ENCODE measurements at places on chromosomes 3 and 15.

DNA sequence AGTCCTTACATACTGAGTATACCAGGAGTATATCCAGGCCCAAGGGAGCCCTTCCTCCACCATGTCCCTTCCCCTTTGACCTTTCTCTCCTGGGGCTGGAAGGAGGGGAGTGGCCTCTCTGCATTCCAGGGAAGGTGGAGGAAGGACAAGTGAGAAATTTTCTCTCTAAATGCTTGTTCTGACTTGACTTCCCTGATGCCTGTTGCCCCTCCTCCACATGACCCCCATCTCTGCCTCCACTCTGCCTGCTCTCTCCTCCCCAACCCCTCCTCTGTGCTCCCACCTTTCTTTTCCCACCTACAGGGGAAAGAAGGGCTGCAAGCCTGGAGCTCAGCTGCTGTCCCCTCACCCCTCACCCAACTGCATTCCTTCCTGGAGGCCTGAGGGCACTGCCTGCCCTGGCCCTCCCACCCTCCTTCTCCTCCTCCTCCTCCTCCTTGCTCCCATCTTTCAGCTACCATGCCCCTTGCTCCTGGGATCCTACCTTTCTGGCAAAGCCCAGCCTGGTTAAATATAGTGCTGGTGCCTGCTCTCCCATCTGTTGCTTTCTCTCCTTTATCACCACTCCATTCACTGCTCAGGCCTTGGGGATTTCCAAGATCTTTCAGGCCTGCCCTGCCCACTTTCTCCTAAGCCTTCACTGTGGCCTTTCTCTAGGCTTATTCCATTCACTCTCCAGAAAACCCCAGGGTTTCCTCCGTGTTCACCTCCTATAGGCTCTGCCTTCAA is 8.5 kb upstream of the DAG1 start:
- DNase-seq = no peak

DNA sequence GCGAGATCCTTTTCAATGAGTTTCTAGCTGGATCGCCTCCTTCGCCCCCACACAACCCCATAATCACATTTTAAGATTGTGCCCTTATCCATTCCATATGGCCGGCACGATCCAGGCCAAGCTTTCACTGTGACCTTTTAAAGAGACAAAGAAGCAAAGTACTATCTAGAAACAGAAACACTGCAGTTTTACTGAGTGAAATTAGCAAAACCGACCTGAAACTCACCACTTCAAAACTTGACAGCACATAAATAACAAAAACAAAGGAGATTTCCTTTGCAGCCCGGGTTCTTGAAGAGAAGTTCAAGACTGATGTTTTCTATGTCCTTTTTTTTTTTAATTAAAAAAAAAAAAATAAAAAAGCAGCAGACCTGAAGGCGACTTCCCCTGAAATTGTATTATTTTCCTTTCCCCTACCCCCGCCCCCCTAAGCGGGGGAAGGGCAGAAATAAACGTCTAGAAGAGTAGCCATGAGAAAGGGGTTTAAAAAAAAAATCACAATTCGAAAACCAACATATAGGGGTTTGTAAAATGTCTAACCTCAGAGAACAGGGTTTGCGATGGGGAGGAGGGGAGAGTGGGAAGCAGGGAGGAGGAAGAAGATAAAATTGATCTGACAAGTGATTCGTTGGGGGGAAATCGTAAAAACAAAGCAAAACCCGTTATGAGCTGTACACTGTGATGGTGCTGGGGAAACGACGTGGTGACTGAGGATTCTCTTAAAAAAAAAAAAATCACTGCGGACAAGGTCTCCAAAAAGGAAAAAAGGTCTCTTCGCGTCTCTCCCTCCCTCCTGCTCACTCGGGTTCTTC is 1.5 kb downstream of the SATB1 start:
- DNase-seq = peak; percentile 57

GRCh38 chr15:67968966-67969365 is 85.1 kb upstream of the PIAS1 start:
- peak; percentile 40 for DNase-seq

DNA sequence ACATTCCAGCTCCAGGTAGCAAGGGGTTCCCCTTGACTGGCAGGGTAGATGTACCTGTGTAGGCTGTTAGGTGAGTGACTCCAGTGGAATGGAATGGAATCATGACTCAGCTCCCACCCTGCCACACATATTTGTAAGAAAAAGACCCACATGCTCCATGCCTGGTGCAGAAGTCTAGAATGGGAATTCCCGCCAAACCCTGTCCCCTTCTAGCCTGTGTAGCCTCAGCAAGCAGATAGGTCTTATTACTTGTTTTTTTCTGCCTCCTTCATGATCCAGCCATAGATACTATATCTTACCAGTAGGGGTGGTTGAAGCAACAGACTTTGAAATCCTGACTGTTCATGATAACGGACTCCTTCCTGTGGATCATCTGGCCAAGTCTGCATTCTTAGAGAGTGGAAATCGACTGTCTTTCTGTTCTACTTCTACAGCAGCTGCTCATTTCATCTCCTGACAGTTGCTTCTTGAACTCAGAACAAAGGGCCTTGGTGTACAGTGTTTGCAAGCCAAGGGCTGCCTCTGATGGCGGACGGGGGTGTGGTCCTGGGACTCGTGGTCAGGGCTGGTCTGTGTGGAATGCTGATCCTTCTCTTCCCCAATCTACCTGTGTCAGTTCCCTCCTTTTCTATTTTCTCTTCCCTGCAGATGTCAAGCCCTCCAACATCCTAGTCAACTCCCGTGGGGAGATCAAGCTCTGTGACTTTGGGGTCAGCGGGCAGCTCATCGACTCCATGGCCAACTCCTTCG is 16.3 kb downstream of the SNAPC5 start:
- no peak for DNase-seq

GRCh38 chr3:44993471-44994205 is 17.6 kb downstream of the EXOSC7 start:
- DNase-seq = no peak

- no peak for DNase-seq
Measured at GRCh38 chr3:100634493-100635272, 25.3 kb downstream of the ADGRG7 start.

- no peak for DNase-seq
Measured at GRCh38 chr3:72746430-72747411, 101.5 kb downstream of the SHQ1 start.

DNA sequence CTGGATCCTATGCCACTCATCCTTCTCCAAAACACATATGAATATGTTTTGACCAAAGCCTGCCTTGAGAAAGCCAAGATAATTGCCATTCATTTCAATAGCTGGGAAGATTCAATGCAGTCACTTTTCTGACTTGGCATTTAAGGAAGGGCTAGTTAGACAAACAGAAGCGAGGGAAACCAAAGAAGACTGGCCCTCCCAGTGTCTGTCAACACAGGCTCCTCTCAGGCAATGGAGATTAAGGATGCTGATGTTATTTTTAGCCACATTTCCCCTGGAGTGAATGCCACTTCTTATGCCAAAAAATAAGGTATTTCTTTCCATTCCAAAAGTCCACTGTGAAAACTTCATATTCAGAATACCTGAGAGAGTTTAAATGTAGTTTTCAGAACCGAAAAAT is 101.7 kb downstream of the P3H2 start:
- no peak for DNase-seq

- DNase-seq = no peak
Measured at GRCh38 chr3:44468572-44469520, 8.6 kb downstream of the ZNF445 start.

GRCh38 chr3:188259596-188259995 is 105.6 kb downstream of the LPP start:
- DNase-seq = no peak

GRCh38 chr3:95319921-95320494 is 1257.1 kb downstream of the NSUN3 start:
- no peak for DNase-seq

GRCh38 chr3:42349765-42350594 is 60.4 kb downstream of the LYZL4 start:
- no peak for DNase-seq

DNA sequence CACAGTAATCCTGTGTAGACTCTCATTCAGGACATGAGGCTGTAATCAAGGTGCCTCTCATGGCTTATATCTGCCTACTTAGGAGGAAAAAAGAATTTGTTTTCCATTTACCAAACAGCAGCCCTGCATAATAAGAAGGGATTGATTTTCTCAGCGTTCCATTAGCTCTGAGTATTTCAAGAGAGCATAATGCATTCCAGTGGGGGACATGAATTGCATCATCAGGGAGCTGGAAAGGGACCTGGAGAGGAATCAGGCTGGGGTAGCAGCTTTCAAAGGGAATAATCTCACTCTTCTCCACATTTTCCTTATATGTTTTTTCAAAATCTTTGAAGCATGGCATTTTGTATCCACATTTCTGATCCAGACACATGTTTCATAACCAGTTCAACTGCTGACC is 150.6 kb upstream of the ANKRD28 start:
- DNase-seq = no peak

GRCh38 chr3:59056706-59057105 is 6.9 kb upstream of the CFAP20DC start:
- DNase-seq = no peak

GRCh38 chr15:73273181-73274002 is 95.4 kb downstream of the HCN4 start:
- DNase-seq = peak; percentile 49

- peak; percentile 83 for DNase-seq
Measured at GRCh38 chr15:43316016-43316970, 14.1 kb downstream of the LCMT2 start.

GRCh38 chr15:29126208-29126536 is 143.4 kb downstream of the NSMCE3 start:
- DNase-seq = no peak

DNA sequence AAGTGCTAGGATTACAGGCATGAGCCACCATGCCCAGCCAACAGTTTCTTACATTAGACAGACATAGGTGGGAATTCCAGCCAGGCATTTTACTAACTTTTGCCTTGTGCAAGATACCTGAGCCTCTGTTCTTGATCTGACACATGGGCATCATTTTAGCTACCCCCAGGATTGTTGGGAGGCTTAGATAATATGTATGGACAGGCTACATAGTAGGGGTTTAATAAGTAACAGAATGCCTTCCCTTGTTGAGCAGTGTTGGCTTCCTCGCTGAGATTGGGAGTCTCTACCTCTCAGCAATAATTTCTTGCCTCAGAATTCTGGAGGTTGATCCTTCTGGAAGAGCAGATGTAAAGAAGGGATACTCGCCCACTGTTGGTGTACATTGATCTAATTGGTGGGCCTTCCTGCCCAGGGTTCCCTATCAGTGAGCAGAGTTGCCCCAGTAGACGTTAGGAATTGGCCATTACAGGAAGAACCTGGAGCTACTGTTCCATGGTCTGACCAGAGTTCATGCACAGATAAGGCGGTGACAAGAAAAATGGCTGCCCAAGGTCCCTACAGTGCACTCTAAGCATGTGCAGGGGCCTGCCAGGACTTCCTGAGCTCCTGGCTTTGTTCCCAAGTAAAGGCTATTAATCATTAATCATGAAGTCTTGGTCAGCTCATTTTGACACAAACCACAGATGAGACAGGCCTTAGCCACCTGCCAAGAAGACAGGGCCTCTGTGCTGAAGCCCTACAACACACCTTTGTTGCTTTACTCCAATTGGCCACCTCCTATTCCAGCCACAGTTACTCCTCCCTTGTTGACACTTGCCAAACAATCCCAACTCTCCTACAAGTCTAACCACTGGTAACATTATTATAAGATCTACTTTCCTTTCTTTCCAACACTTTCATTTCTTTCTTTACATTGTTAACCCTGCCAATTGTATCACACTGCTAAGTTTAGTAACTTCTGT is 5.0 kb upstream of the IL17RE start:
- no peak for DNase-seq

DNA sequence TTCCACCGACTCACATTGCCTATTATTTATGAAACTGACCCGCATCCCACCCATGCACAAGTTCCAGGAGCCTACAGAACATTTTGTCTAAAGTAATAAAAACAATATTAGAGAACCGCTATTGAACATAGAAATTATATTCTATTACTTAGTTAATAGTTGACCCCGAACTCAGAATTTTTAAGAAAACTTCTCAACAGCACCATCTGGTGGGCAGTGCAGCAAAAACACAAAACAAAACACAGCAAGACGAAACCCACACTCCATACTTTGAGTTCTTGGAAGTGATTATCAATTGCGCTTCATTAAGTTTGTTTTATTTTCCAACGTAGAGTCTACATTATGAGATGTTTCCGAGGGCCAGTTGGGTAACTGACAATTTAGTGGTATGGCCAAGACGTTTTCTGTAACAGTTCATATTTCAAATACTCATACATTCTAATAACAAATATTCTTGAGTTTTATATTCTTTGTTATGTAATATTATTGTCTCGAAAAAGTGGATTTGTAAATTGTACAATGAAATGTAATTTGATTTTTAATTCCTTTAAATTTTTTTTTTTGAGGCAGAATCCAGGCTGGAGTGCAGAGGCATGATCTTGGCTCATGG is 24.0 kb upstream of the C3orf70 start:
- DNase-seq = no peak

DNA sequence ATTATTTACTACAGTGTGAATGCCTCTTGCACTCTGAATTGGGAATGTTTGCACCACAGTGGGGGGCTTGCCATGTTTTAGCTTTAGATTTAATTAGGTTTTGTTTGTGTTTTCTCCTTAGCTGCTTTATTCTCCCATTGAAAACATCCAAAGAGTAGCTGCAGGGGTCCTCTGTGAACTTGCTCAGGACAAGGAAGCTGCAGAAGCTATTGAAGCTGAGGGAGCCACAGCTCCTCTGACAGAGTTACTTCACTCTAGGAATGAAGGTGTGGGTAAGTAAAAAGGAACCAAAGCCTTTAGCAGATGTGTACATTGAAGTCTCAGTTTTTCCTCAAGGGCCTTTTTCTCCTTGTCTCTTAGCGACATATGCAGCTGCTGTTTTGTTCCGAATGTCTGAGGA is 36.9 kb downstream of the CTNNB1 start:
- no peak for DNase-seq

GRCh38 chr3:66443118-66443803 is 57.6 kb downstream of the LRIG1 start:
- DNase-seq = no peak

GRCh38 chr3:126538966-126539365 is 15.0 kb downstream of the CHST13 start:
- no peak for DNase-seq

DNA sequence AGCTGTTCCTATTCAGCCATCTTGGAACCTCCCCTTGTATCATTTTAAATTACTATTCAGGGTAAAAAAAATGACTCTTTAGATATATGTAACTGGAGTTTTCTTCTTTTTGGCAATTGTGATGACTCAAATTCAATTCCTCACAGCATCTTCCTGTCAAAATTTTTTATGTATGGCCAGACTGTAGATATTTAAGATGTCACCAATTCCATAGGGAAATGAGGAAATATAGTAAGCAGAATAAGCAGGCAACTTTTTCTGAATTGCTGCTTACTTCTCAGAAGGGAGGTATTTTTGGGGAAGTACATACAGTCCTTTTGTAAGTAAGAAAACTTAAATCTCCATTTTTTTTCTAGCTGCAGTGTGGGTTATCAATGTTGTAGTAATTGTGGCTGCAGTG is 28.8 kb downstream of the EAF2 start:
- DNase-seq = no peak

Data from uterus (tissue), 4 donors.